ENCODE measurements at places on chromosomes 1 and 21.
A peak's percentile ranks its signal among the peaks of the same experiment; 100 is the strongest.

- DNase-seq, result no peak
These were observed 107.1 kb upstream of the OLIG2 start for GRCh38 chr21:32918478-32919120.

DNA sequence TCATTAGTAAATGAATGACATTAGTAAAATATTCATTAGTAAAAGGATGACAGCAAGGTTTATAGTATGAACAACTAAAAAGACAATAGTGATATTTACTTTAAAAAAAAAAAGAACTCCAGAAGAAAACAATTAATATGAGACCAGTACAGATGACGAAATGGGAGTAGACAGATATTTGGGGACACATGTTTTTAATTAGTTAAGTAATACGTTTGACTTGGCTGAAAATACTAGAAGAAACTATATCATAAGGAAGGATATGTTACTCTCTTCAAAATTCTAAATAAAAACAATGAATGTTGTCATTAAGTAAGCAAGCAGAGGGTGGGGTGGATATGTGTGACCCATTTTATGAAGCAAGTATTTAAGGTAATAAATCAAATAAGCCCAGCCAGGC, 61.9 kb downstream of the GPATCH2 start:
- DNase-seq, result no peak

- DNase-seq, result no peak
These were observed 20.1 kb downstream of the KDM1A start for GRCh38 chr1:23039308-23039826.

DNA sequence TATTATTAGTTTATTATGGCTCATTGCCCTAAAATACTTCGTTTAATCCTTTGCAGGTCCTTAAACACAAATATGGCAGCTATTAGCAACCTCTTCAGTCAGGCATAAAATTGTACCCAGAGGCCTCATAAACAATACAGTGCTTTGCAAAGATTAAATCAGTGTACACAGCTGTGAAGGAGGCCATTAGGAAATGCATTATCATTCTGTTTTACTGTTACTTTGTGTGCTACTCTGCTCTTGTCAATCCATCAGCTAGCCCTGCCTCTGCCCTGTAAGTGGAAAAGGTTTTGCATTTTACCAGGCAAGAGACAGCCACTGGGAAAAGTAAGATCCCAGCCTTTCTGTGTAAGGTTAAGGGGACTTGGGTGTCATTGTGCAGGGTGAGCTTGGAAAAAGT, 415.7 kb upstream of the DAB1 start:
- no peak for DNase-seq

GRCh38 chr1:116737855-116738321, 16.3 kb upstream of the CD2 start:
- DNase-seq, result no peak

DNA sequence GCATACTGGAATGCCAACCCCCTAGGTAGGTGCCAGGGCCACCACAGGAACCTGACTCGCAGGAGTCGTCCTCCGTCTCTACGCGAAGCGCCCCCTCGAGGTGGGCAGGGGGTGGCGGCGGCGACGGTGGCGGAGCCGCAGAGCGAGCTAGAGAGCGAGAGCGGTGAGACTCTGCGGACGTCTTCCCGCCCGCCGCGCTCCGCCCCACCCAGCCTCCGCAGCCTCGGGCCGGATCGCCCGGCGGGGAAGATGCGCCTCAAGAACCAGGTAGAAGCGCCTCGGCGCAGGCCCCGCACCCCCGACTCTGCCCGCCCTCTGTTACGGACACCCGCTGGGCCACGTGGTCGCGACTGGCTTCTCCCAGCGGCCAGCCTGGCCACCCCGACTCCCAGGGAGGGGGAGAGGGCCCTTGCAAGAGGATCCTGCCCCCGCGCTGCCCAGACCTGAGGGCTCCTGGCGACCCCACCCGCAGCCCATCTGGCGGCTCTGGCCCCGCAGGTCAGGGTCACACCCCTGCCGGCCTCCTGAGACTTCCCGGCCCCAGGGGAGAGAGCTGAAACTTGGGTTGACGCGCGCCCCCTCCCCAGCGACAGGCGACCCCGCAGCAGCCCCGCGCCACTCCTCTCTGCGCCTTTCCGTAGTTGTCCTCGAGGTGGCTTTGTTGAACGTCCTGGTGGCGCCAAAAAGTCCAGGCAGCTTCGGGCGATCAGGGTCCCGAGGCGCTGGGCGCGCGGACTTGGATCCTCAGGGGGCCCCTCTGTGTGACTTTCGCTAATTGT, 24.4 kb upstream of the AGBL4 start:
- no peak for DNase-seq

- DNase-seq, result no peak
These were observed 18.7 kb upstream of the SLAMF6 start for GRCh38 chr1:160541622-160542302.

- DNase-seq, result no peak
These were observed 19.3 kb upstream of the NPL start for GRCh38 chr1:182770232-182770631.

DNA sequence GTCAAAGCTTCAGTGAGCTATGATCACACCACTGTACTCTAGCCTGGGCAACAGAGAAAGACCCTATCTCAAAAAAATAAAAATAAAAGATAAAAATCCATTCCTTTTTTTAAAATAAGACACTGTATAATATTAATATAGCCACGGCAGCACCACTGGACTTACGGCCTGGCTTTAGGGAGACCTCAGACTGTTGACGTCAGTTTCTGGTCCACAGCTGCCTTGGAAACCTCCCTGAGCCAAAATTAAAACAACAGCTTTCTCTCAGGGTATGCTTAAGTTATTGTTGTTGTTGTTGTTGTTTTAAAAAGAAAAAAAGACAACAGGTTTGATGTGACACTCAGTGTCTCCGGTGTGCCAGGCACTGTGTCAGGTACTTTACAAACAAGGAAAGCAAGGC, 42.0 kb downstream of the CAPZB start:
- no peak for DNase-seq

GRCh38 chr1:58041621-58042020, 504.9 kb downstream of the OMA1 start:
- peak; percentile 88 for DNase-seq

- DNase-seq, result no peak
These were observed 2.4 kb upstream of the IKBKE start for GRCh38 chr1:206467915-206468314.

DNA sequence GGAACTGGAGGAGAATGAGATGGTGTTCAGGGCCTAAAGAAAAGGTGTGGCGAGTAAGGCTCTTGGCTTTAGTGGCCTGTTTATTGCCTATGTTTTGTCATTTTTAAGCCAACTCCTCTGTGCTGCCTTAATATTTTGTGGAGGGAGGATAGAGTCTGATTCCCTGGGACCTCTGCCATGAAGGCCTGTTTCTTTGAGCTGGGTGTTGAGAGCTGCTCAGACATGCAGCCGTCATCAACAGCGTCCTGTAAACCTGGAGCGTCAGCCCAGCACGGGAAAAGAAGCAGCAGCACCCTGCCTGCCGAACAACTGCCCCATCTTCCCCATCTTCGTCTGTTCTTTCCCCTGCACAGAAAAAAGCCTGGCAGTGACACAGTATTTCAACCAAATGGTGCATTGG, 27.1 kb upstream of the SNX27 start:
- no peak for DNase-seq

GRCh38 chr1:189803364-189803763, 674.3 kb downstream of the BRINP3 start:
- DNase-seq, result no peak

GRCh38 chr21:34091607-34092006, 18.2 kb downstream of the MRPS6 start:
- no peak for DNase-seq

GRCh38 chr1:182716740-182717720, 32.6 kb upstream of the RGS8 start:
- DNase-seq, result no peak

DNA sequence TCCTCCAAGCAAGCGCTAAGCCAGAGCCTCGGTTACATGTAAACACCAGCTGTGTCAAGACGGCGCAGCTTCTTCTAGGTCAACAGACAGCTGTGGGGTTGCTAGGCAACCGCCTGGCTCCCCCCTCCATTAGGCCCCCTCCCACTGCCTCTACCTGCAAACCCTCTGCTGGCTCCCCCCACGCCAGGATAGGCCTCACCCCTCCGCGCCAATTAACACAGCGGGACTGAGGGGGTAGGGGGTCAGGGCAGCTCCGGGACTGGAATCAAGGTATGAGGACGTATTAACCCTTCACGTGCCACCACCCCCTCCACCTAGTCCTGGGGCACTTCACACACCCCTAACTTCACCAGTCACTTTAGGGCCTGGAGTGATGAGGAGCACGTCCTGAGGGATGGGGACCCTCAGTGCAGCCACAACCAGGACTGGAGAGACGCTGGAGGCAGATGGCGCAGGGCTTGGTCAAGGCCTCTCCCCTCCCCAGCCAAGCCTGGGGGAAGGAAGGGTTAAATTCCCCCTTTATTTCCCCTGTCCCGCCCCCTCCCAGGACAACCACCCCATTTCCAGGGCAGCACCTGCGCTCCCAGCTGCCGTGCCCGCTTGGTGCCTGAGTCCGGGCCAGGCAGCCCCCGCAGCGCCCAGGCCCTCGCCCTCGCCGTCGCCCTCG, 37.4 kb upstream of the WASF2 start:
- DNase-seq, result no peak

GRCh38 chr1:42971841-42972291, 13.2 kb upstream of the SLC2A1 start:
- DNase-seq, result no peak

GRCh38 chr1:61254634-61255357, 172.4 kb downstream of the NFIA start:
- peak; percentile 38 for DNase-seq

DNA sequence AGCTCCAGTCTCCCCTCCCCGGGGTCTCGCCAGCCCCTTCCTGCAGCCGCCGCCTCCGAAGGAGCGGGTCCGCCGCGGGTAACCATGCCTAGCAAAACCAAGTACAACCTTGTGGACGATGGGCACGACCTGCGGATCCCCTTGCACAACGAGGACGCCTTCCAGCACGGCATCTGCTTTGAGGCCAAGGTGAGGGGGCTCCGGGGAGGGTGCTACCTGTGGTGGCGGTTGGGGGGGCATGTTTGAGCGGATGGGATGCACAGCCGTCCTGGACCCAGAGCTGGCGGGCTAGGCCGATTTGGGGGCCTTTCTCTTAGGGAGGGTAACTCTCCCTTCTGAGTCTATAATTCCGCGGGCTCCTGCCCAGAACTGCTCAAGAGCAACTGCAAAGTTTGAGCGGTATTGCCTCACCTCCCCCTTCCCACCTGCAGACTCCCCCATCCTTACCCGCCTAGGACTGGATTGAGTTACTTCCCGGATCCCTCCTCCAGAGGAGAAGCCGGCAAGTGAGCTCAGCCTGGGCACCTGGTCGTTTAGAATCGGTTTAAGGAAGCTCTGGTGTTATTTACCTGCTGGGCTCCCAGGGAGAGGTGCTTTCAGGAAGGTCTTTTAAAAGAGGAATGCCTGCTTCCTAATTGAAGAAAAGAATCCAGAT, 730 bp downstream of the NOS1AP start:
- DNase-seq, result peak; percentile 42

GRCh38 chr1:244041466-244042120, 9.5 kb upstream of the ZBTB18 start:
- DNase-seq, result no peak

DNA sequence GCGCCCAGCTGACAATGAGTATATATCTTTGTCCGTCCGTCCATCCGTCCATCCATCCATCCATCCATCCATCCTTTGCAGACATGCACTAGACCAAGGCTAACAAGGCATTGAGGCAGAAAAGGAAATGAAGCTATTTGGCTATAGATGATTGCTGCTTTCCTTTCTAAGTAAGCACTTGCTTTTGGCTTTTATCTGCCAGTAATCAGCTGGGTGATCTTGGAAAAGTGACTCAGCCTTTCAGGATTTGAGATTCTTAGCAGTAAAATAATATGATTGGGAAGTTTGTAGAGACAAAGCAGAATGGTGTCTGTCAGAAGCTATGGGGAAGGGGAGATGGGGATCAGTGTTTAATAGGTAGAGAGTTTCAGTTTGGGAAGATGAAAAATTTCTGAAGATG, 22.7 kb downstream of the ZFYVE9 start:
- no peak for DNase-seq

DNA sequence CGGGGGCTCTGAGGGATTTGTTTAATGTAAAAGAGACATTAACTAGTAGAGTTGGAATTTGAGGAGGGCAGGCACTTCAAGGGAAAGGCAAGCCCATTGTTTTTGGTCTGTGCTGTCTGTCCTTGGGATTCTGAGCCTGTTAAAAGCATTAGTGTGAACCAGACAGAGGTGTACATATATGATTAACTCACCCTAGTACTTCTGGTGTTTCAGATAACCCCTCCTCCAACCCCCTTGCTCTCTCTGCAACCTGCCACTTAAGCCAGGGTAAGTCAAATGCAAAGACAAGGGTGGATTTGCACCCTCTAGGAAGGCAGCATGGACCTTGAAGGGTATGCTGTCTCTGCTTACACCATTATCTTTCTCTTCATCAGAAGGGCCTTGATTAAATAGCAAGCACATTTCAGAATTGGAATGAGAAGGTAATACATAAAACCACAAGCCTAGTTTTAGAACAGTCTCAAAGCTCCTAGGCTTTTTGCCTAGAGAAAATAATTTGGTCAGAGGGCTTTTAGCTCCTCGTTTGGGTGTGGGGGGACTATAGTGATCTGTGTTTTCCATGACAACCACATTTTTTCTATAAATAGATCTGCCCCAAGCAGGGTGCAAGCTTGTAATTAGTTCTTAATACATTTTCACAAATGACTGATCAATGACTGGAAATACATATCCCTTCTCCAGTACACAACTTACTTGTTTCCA, 120.7 kb upstream of the SGIP1 start:
- no peak for DNase-seq

DNA sequence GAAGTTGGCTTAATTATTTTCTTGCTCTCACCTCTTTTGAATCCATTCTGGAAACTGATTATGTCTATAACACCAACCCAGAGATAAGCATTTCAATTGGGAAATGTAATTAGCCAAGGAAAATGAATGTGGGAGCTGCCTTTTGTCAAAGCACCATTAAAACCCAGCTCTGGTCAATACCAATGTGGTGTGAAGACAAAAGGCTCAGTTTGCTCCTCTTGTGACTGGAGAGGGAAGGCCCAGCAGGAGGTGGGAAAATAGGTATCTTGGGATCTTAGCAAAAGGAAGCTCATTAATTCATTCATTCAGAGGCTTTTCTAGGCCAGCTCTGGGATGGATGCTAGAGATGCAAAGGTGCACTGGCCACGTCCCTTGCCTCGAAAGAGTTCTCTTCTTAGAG, 75.0 kb upstream of the SELENON start:
- DNase-seq, result no peak

GRCh38 chr1:222923506-222923905, 108.7 kb downstream of the DISP1 start:
- DNase-seq, result no peak

GRCh38 chr1:152188673-152189591, 29.9 kb upstream of the RPTN start:
- DNase-seq, result peak; percentile 63
